ENCODE measurements at places on chromosomes 4 and X. TPM values are rescaled to one million over a fixed set of nuclear protein-coding genes. Genes with fewer than 3 reads are reported as not detected.

DNA sequence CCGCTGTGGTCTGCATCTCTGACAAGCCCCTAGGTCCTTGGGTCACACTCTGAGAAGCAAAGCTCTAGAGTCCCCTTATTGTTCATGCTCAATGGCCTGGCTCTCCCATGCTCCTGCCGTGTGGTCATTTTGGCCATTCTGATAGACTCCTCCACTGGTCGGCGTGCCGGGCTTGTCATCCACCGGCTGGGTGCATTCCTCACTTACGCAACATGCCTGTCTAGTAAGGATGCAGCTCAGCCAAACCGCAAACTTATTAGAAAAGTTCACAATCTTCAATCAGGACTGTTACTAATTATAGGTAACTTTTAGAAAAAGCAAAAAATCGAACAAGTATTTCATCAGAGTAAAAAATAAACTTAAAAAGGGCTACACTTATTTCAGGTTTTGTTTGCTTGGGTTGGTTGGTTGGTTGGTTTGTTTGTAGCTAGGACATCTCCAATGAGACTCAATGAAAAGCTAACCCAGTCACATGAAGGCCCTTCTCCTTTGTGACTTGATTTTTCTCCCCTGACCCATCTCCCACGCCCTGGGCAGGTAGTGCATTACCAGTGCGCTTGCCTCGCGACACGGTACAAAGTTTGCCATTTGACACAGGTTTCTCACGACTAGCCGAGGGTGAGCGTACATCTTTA lies 41.0 kb downstream of the IRF2 start:
- DNase-seq: no peak

DNA sequence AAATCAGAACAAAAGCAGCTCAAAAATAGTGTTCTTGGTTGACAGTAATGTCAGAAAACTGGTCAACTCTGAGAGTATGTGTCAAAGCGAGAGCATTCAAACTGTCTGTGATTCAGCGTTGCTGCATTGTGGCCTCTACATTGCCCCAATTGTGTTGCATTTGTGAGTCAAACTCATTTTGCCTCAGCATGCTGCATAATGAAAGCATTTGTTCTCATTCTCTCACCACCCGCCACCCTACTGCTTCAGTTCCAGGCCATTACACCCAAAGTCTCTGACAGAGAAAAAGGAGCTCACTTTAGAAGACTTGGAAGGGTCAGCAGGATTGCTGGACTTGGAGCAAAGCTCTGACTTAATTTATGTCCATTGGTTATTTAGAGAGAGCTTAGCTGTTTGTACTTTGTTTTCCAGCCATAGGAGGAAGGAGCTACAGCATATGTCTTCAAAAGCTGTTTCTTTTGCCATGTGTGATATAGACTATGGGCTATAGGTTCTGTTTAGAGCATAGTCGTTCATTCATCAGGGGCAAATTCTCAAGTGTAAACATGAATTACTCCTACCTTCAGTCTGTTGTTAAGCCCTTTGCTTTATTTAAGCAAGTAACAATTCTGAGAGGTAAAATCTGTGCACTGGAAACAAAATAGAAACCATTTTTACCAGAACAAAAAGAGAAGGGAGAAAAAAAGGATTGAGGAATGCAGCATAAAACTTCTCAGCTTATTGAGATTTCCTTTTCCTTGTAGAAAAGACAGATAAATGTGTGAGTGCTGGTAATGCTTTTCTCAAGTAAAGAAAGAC lies 153.4 kb upstream of the ANK2 start:
- DNase-seq: no peak

GRCh38 chrX:1741816-1742394 lies 127.0 kb downstream of the ASMT start:
- DNase-seq: no peak

Gene NBDY
- 3.8 TPM for total RNA-seq

- DNase-seq: peak; percentile 19
Measured at GRCh38 chr4:76306882-76307659, 538 bp downstream of the STBD1 start.

DNA sequence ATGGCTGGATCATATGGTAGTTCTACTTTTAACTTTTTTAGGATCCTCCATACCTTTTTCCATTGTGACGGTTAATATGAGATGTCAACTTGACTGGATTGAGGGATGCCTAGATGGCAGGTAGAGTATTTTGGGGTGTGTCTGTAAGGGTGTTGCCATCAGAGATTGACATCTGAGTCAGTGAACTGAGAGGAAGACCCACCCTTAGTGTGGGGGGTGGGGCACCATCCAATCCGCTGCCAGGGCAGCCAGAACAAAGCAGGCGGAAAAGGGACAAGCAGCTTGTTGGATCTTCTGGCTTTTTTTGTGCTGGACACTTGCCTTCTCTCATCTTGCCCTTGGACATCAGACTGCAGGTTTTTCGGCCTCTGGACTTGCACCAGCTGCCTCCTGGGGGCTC lies 168.5 kb upstream of the CXCL13 start:
- no peak for DNase-seq

DNA sequence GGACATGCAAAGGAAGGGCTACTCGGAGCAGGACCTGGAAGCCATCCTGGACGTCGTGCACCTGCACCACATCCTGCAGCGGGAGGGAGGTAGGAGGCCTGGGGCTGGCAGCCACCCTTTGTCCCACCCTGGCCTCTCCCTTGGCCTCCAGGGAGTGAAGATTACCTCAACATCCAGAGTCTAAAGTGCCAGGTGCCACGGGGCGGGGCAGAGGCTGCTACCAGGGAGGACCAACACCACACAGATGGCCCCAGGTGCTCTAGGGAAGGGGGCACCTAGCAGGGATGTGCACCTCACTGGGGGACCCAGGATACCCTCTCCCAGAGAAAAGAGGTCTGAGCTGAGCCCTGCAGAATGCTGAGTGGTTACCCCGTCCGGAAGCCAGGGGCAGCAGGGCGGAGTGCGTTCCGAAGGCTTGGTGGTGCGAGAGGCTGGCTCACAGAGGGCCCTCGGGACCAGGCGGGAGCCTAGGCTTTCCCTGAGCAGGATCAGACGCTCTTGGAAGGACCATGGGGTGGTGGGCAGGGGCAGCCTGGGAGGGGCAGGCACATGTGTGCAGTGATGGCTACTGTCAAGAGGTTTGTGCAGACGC lies 16.1 kb downstream of the ABCD1 start:
- no peak for DNase-seq

DNA sequence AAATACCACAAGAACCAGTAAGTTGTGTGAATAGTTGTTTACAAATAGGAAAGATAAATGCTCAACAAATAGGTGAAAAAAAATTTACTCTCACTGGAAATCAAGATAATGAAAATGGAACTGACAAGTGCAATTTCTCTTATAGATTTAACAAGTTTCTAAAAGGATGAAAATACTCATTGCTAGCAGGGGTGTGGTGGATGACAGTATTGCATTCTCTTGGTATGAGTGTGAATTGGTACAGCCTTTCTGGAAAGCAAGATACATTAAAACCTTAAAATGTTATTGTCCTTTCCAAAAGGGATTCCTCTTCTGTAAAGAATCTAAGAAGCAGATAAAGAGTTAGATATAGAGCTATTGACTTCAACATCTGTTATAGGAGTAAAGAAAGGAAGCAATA lies 240.0 kb upstream of the RPS6KA3 start:
- DNase-seq: no peak

GRCh38 chr4:8114456-8115202 lies 44.0 kb downstream of the ABLIM2 start:
- no peak for DNase-seq

DNA sequence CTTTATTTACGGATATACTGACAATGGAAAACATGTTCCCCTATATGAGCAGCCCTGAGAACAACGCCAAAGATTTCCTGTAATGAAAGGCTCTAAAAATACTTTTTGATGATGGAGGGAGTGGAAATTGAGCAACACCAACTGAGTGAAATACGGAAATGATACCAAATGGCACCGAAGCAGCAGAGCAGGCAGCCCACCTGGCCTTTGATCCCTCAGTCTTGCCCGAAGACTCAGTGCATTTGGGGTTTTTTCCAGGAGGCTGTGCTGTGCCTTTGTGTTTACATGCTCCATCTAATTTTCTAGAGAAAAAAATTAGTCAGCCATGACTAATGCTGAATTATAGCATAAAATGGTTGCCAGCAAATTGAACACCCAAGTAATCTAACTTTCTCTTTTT lies 169.9 kb upstream of the RBPJ start:
- DNase-seq: no peak

Gene AFF1
- 15.9 TPM for total RNA-seq

DNA sequence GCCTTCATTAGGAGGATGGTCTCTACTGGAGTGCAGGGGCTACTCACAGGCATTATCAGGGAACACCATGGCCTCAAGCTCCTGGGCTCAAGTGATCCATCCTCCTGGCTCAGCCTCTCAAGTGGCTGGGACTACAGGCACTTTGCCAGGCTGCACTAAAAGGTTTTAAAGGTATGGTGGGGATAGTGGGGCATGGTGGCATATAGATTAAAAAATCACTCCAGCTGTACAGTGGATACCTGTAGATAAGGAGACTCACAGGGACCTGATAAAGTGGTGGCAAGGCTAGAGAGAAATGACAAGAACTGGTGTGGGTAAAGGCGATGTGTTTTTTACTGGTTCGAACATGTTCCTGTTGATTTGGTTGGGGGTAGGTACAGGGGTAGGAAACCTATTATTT lies 5.9 kb downstream of the ZAR1 start:
- DNase-seq: no peak

DNA sequence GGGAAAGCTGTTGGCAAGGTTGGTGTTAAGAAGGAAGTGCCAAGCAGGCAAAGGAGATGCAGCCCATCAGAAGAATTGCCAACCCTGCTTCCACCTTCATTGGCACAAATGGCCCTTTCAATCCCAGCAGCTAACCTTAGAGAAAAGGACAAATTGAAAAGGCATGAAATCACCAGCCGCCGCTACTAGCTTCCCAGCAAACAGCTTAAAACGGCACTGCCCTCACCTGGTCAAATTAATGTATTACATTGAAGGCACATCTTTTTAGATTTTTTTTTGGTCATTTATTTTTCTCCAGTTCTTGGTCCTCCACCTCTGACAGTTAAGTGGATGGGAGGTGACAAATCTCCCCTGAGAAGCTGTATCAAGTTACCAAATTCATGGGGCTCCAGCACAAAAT lies 51.0 kb upstream of the NHSL2 start:
- DNase-seq: peak; percentile 12

GRCh38 chr4:184395451-184395917 lies 78.9 kb downstream of the IRF2 start:
- no peak for DNase-seq

DNA sequence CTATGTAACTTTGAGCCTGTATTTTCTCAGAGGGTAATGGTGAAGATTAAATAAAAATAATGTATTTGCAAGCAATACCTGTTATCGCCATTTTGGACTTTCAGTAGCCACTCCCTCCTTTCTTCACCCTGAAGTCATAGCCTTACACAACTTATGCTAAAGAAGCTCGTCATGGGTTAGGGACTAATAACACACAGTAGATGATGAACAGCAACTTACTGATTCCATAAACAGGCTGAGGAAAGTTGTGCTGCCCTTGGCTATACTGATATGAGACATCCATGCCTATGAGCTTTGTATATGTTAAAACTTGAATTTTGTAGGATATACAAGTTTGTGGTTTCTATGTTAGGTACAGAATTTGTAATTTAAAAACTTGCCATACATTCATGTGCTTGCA lies 31.7 kb upstream of the EIF1AX start:
- DNase-seq: no peak

Gene SH3D19
- 34.4 TPM for total RNA-seq

GRCh38 chr4:111074523-111075114 lies 451.7 kb upstream of the PITX2 start:
- no peak for DNase-seq

DNA sequence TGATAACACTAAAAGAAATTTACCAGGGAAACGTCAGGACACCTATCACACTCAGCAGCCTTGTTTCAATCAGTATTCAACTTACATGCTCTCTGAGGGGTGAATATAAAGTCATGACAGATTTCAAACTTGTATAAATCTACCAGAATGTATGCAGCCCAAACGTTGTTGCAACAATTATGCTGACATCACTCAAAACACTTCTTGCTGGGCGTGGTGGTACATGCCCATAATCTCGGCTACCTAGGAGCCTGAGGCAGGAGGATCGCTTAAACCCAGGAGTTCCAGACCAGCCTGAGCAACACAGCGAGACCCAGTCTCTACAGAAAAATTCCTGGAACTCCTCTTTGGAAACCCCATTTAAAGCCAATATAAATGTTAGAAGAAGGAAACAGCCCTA lies 266.6 kb upstream of the GPC4 start:
- no peak for DNase-seq

DNA sequence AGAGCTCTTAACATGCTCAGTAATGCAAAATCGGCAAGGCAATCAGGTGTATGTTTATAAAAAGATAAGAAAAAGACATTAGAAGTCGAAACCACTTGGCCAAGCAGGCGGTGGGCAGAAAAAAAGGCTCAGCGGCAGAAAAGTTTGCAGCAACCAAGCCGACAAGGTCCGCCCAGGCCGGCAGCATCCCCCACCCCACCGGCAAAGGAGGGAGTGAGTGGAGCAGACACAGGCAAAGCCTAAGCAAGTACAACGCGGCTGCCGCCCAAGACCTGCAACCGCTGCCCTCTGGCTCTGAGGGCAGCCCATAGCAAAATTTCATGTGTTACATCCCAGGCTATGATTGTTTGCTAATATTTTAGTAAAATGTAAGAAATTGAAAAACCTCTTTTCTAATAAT lies 125.4 kb upstream of the ZCCHC13 start:
- DNase-seq: no peak

Gene MAGEA12
- total RNA-seq: not detected

DNA sequence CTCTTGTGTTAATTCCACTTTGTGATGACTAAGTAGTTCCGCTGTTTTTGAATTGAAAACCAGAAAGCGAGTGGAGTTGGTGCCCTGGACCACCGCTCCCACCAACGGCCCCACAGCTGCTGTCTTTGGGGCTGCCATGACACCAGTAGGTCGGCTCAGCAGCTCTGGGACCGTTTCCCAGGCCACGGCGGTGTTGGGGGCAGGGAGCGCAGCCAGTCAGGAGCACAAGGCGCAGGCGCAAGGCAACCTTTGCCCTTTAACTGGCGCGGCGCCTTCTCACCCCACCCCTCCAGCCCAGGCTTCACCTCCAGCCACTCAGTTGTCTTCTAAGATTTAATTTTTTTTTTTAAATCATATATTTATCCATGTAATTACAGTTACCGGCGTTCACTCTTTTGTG lies at the start of gene GK2:
GK2 (minus strand) TSS at position 166 of the 400 bp plus-strand sequence; CDS start at position 138, 28 bp downstream.
- DNase-seq: no peak

DNA sequence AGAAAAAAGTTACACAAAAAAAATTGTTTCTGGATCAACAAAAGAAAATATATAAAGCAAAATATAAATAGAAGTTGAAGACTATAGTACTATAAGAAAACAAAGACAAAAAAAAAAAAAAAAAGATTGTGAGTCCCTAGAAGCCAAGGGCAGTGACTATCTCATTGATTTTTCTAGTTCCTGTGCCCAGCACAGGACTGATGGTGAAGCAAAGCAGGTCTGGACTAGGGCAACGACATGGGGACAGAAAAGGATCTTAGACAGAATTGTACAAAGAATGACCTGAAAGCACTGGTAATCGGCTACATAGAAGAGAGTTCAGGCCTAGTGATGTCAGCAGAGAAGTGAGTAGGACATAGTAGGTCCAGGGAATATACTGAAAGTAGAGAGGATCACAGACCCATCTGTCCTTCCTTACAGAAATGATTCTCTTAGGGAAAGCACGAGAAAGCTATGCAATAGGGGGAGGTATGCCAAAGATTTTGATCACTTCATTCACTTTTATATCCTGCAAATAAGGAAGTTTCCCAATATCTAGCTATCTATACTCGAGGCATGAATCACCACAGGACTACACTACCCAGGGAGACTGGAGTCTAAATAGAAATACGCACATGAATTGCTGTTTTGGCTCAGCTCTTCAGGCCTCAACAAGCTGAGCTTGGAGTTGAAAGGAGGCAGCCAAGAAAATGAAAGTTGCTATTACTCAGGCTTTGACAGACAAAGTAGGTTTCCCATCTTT lies 230.9 kb upstream of the GPC4 start:
- no peak for DNase-seq

Gene ESX1
- total RNA-seq: not detected

Data from HepG2 (cell line).